Cortex of kidney (tissue), 1 donor: ENCODE measurements at places on chromosomes 16 and 17.

- no peak for DNase-seq
These were observed 20.7 kb downstream of the PIK3R6 start for GRCh38 chr17:8846768-8847211.

GRCh38 chr16:90053902-90054500 lies 23.1 kb downstream of the PRDM7 start:
- no peak for DNase-seq

GRCh38 chr16:57500578-57501111 lies 14.4 kb upstream of the DOK4 start:
- no peak for DNase-seq

- DNase-seq: no peak
These were observed 15.7 kb downstream of the C16orf74 start for GRCh38 chr16:85735225-85735635.

DNA sequence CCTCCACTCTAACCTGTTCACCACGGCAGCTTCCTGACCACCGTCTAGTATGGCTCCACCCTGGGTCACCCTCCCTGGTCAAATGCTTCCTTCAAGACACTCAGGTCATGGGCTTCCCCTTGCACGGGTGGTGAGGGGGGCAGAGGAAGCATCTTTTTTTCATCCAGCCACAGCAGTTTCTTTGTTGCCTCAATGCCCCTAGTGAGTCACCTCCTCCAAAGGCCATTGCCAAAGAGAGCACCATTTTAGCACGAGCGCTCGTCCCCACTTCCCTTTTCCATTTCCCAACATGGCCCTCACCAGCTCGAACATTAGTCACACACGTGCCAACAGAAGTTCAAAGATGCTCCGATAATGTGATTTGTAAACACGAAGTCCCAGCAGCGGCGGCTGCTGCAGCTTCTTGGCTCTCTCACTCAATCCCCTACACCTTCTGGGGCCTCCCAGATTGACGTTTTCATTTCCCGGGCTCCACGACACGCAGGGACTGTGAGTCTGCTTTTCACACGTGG lies 134.6 kb downstream of the GAS7 start:
- no peak for DNase-seq

DNA sequence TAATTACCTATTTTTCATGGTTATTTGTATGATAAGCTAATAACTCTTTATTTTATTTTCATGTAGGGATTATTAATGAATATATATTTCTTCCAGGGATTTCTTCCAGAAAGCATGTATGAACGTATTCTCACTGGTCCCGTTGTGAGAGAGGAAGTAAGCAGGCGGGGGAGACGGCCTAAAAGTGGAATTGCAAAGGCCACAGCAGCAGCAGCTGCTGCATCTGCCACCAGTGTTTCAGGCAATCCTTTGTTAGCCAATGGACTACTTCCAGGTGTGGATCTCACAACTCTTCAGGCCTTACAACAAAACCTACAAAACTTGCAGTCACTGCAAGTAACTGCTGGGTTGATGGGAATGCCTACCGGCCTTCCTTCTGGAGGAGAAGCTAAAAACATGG lies 110.3 kb upstream of the RBL2 start:
- DNase-seq: no peak

DNA sequence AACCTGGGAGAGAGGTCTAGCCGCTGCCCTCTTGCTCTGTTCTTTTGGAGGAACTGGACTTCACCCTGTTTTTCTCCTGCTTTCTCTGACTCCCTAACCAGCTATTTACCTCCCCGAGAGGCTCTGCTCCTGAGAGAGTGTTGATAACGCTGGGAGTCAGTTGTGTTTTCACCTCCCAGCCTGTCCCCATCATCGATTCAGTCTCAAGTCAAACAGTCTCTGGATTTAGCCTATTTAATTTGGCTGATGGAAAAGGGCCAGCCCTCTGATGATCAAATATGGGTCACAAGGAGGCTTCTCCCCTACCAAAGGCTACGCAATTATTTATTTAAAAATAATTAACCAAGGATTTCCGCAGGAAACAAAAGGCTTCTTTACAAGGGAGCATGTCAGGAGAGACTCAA lies 31.8 kb downstream of the HNF1B start:
- DNase-seq: no peak

DNA sequence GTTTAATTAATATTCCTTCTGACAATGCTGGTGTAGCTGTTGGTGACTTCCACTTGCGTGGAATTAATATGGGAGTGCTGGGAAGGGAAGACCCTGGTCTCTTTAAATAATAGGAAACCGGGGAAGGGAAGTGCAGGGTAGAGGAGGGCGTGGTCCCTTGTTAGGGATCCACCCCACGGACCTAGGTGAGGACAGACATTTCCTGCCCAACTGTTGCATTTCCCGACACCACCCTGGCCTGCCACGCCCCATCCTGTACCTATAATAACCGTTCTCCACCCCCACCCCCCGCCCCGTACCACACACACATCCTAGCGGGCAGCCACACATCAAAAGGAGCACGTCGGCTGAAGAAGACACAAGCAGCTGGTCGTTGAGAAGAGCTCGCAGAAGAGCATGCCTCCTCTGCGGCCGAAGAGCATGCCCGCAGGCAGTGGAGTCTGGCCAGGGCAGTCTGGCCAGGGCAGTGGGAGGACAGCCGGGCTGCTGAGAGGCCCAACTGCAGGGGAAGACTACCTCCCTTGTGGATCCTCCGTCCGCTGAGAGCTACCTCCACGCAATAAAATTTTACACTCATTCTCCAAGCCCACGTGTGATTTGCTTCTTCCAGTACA lies 36.8 kb upstream of the MMD start:
- DNase-seq: no peak

DNA sequence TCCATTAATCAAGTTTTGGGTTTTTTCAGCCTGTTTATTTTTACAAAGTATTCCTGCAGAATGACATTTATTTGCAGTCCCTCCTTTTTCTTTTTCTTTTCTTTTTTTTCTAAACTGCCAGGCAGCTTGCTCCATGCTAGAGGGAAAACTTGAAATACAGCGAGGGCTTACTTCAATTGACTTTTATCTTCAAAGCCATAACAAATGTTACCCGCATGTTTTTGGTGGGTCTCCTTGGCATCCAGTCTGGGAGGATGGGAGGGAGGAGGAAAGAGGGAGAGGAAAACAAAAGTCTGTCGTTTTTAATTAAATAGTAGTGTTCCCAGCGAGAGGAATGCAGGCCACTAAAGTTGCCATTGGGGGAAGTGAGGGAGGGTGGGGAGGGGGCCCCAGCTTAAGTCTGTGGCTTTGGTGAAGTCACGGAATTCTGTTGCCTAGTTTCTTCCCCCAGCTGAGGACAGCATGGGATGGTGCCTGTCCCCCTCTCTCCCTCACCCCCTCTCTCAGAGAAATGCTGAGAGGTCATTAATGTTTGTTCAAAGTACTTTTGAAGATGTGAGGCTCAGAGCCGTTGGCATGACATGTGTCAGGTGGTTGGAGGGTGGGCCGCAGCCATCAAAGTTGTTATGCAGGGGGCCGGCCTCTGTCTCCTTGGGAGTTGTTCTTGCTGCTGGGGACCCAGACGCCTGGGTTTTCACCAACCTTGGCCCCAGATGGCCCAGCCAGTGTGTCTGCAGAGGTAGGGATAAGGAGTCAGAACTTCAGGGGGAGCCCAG lies 2.9 kb downstream of the NKD1 start:
- DNase-seq: no peak

DNA sequence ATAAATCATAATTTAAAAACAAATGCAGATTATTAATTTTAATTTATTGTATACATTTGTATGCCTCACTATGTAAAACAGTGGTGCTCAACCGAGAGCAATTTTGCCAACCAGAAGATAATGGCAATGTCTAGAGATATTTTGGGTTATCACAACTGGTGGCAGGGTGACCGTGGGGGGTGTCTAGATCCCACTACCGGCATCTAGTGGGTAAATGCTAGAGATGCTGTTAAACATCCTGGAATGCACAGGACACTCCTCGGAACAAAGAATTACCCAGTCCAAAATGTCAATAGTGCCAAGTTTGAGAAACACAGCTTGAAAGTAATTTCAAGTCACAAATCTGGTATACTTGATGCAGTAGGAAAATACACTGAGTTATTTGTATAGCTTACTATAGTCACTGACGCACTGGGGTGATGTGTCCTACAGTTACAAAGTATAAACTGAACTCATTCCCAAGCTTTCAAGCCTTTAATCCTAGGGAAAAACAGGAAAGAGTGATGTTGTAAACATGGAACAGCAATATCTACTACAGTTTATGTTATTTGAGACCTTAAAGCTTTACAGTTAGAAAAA lies 133.5 kb downstream of the BRIP1 start:
- no peak for DNase-seq

DNA sequence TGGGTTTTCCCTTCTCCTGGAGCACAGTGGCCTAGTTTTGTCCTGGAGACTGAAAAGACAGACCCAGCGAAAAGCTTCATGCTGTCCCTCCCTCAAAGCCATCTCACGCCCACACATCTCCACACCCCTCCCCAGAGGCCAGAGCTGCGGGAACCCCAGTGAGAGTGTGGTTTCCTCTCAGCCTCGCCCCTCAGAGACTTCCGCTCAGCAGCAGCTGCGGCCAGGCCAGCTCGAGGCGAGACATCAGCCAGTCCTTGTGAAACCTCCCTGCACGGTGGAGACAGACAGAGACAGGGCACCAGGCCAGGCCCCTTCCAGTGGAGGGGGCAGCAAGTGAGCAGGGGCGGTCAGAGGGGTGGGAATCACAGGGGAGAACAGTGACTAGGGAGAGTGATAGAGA lies 77.0 kb upstream of the TNRC6C start:
- no peak for DNase-seq

GRCh38 chr16:28058839-28059589 lies 4.5 kb downstream of the GSG1L start:
- no peak for DNase-seq

DNA sequence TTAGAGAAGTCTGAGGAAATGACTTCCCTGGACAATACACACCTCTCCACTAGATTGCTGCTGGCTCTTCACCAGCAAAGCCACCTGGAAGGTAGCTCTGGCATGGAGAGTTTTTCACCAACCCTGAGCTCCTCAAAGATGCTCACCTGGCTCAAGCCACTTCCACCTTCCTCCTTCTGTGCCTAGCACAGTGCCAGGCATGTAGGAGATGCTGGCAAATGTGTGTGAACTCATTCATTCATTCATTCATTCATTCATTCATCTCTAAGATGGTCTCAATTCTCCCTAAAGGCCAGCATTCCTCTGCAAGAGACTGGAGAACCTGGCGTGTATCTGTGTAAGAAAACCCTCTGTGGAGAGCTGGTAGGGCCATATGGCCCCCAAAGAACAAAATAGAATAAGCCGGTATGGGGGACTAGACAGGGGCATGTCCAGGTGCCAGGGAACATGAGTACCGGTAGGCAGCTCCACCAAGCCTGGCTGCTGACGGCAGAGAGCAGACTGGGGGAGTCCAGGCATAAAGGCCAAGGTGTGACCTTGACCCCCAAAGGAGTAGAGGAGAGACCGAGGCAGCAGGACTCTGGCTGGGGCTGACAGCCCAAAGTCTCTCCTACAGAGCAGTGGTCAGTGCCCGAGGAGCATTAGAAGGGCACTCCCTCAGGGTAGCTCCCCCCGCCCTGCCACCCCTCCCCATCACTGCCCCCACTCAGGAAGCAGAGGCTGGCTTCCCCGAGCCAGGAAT lies 132.2 kb upstream of the TNRC6C start:
- no peak for DNase-seq

GRCh38 chr17:4956493-4957061 lies 5.7 kb downstream of the ENO3 start:
- DNase-seq: no peak

- DNase-seq: no peak
These were observed 27.1 kb upstream of the SCNN1B start for GRCh38 chr16:23274968-23275367.

DNA sequence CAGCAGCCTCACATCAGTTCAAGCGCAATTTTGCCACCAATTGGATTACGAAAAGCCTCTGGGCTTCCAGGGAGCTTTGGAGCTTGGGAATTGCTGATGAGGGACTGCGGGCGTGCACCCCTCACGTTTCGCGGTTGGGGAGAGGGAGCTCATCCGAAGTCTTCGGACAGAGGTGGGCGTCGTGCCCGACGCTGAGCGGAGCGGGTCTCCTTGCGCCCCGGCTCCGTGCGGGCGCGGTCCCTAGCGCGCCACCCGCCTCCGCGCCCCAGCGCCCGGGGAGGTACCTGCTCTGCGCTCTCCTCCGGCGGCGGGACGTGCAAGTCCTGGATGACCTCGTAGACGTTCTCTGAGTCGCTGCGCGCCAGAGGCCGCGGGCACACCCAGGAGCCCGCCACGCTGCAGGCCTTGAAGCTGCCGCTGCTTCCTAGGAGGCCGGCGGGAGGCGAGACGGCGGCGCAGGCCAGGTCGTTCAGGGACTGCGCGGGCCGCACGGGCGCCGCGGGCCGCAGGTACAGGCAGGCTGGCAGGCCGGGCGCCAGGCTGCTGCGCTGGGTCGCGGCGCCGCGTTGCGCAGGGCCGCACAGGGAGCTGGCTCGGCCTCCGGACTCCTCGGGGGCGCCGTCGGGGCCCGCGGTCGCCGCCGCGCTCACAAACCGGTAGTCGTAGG lies 3.2 kb downstream of the ARHGAP27 start:
- DNase-seq: no peak
